CD4-positive, alpha-beta T cell treated with Interleukin-21 for 1 hour (primary cell): ENCODE measurements at places on chromosomes 7 and 10.
A peak's percentile ranks its signal among the peaks of the same experiment; 100 is the strongest.

- peak; percentile 27 for DNase-seq
These were observed 9.5 kb upstream of the ASAH2 start for GRCh38 chr10:50260791-50261281.

GRCh38 chr10:668786-669485 is 20.5 kb downstream of the DIP2C start:
- DNase-seq: no peak

DNA sequence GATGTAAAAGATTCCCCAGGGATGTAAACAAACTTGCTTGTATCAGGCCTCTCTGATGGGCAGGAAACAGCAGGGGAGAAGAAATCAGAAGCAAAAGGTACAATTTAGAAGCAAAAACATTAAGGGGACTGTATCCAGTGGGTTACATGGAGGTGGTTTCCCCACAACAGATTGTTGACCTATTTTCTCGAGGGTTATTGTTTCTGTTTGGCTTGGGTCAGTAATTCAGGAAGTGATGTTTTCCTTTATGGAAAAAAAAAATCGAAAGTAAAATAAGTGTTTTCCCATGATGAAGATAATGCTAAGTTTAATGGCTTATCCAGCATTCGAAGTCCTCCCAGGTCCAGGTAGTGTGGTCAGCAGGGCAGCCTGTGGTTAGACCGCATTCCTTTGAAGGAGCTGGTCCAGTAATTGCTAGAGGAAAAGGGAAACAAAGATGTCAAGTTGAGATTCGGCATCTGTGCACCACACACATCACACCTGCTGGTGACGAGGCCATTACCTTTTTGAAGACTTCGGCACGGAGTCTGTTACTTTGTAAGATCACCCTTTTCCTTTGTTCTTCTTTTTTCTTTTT is 37.3 kb upstream of the ADAM12 start:
- DNase-seq: no peak

GRCh38 chr7:45217358-45217757 is 59.8 kb downstream of the RAMP3 start:
- DNase-seq: no peak

- DNase-seq: no peak
These were observed 128.1 kb upstream of the UNC5B start for GRCh38 chr10:71084061-71084817.

DNA sequence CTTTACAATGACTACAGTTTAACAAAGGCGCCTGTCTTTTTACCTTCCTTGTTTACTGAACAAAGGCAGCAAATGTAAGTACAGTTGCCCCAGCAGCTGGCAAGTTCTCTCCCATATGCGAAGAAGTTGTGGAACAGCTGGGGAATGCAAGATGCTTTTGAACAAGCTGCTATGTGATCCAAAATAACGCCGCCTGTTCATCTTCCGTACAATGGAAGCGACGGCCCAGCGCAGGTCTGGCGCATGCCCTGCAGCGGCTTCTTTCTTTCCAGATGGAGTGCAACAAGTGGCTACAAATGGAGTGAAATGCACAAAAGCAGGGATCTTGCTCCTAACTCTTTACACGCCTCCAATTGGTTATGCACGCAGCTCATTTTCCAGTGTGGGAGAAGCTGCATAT is 97.0 kb upstream of the SVIL start:
- no peak for DNase-seq

DNA sequence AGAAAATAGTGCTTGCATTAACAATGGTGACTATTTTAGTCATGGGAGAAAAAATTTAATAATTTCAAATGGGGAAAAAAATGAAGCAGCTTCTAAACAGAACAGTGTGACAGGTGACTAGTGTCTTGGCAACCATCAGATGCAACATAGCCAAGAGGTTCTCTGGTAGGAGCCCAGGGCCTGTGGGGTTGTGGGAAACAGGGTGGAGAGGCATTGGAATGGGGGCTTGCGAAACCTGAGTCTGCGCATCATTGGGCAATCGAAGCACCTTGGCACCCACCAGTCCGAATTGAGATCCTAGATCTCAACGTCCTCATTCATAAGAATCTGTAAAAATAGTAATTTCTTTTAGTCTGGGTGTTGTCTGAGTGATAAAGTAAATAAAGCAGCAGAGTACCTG is 19.2 kb upstream of the PARD3 start:
- DNase-seq: no peak

DNA sequence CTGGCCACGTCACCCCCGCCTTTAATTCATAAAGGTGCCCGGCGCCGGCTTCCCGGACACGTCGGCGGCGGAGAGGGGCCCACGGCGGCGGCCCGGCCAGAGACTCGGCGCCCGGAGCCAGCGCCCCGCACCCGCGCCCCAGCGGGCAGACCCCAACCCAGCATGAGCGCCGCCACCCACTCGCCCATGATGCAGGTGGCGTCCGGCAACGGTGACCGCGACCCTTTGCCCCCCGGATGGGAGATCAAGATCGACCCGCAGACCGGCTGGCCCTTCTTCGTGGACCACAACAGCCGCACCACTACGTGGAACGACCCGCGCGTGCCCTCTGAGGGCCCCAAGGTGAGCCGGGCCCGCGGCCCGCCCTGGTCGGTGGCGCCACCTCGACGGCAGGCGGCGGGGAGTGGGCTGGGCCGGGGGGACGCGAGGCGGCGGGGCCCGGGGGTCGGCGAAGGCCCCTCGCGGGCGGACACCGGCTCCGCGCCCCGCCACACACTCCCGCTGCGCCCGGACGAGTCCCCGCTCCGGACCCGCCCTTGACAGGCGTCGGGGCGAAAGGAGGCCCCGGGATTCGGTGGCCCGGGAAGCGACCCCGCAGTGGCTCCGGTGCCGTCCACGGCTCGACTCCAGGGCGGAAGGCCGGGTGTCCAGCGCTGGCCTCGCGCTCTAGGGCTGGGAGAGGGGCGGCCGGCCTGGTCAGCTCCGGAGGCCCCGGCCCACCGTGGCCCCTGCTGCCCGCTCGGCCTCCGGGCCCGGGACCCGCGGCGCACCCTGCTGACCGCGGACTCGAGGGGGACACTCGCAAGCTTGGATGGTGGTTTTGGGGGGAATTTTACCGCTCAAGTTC is 557 bp downstream of the BAG3 start:
- peak; percentile 29 for DNase-seq

GRCh38 chr7:85115006-85115405 is 71.8 kb downstream of the SEMA3D start:
- DNase-seq: no peak

- DNase-seq: no peak
These were observed 402 bp upstream of the TMEM168 start for GRCh38 chr7:112790586-112791003.

DNA sequence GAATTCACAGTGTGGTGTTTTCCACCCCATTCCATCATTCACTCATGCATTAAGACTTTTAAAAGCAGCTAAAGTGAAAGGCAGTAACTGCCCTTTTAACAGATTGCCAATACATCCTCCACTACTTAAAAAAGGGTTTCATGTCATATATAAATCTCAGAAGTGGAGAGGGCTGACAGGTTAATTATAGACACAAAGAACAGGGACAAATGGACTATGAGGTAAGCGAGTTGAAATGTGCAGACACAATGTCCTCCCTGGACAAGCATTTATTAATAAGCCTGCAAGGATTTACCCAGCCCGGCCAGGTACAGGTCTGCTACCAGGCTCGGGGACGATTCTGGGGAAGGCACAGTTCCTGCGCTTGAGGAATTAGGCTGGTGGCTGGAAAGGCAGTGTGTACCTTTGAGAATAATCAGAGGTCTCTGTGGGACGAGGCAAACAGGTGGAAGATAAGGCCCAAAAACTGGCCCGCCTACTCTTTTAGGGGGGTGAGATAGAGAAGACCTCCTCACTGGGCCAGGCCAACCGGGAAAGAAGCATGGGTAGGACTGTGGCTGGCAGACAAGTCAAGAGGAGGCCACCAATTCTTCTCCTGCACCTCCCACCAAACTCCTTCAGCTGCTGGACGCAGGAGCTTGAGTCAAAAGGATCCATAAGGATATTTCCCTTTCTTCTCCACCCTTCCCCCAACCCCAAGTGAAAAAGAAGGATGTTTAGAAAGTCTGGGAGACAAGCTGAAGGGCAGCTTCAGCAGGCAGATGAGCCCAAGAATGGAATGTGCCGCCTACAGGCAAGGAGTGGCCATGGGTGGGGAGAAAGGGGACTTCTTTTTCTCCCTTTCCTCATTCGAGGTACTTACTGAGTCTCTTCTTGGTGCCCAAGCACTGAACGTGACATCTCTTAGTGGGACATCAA is 1.5 kb downstream of the PDLIM1 start:
- no peak for DNase-seq

- no peak for DNase-seq
These were observed 7.8 kb downstream of the KCND2 start for GRCh38 chr7:120280743-120281142.

DNA sequence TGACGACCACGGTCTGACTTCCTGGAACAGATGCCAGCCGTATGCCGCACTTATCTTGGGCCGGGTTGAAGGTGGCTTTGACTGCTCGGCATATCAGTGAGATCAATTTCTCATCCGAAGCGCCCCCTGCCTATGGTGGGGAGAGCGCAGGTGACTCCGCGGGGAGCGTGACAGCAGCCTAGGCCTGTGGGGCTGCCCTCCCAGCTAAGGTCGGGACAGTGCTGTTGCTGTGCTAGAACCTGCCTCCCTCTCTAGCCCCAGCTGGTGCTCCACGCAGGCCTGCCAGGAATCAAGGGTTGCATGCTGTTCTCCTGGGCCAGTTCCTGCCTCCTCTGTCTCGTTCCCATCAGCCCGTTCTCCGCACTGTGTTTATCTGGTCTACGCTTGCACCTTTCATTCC is 49.8 kb downstream of the PODXL start:
- no peak for DNase-seq

- DNase-seq: no peak
These were observed at the start of gene TRIM24 for GRCh38 chr7:138460176-138460648. TSS of gene TRIM24 (plus strand) at chr7:138460259. CDS start at chr7:138460549, 290 bp downstream.

DNA sequence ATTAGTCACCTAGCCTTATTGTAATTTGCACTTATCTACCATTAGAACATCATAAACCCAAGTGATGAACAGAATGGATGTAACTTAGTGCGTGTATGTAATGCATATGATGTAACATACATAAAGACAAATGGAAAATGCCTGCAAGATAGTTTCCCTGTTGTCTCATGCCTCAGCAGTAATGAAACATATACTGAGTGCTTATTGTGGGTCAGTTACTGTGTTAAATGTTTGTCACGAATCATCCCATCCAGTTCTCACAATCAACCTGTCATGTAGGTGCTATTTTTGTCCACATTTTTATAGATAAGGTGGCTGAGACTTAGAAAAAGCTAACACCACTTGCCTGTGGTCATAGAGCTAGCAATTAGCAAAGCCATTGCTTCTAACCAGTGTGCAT is 350.8 kb downstream of the AUTS2 start:
- DNase-seq: no peak

DNA sequence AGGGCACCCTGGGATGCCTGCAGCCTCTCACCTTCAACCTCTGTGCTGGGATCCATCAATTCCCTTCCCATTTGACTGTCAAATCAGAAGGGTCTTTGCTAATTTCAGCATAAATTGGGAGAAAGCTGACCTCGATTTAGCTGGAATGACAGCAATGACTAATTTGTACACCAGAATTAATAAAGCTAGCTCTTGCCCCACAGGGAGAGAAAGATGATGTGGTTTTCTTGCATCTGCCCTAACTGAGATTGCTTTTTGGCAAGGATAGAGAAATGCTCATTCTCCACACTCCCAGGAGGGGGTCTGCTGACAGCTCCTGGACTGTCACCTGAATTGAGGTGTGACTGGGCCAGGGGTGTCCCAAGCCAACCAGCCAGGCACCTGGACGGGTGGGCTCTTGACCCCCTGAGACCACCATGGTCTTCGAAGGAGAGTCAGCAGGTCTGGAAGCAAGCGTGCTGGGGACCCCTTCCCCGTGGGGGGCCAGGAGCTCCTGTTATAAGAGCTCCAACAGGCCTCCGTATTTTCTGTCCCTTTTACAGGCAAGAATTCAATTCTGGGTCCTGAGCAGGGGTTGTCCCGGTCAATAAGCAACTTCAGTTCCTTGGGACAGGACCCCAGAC is 42.1 kb downstream of the RBM17 start:
- DNase-seq: no peak

DNA sequence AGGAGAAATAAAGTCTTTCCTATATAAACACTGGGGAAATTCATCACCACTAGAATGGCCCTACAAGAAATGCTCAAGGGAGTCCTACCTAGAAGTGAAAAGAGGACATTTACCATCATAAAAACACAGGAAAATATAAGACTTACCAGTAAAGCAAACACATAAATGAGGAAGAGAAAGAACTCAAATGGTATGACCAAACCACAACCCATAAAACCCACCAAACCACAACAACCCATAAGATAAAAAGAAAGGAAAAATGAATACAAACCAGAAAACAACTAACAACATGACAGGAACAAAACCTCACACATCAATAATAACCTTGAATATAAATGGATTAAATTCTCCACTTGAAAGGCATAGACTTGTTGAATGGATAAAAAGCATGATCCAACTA is 71.9 kb upstream of the DIP2C start:
- DNase-seq: no peak

DNA sequence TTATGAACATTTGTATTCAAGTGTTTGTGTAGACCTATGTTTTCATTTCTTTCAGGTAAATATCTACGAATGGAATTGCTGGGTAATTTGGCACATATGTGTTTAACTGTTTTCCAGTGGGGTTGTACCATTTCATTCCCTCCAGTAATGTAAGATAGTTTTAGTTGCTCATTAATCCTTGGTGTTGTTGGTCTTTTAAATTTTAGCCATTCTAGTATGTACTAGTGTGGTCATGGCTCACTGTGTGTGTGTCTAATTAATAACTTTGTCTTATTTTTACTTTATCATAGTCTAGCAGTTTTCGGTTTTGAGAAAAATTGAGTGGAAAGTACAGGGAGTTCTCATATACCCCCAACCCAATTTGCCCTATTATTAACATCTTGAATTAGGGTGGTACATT is 278.8 kb downstream of the CAMK1D start:
- DNase-seq: no peak

- DNase-seq: no peak
These were observed 1346.3 kb downstream of the REEP3 start for GRCh38 chr10:64867501-64867962.

GRCh38 chr10:79910344-79910743 is 38.6 kb downstream of the SFTPD start:
- no peak for DNase-seq

GRCh38 chr7:131212114-131212513 is 115.6 kb upstream of the MKLN1 start:
- no peak for DNase-seq

DNA sequence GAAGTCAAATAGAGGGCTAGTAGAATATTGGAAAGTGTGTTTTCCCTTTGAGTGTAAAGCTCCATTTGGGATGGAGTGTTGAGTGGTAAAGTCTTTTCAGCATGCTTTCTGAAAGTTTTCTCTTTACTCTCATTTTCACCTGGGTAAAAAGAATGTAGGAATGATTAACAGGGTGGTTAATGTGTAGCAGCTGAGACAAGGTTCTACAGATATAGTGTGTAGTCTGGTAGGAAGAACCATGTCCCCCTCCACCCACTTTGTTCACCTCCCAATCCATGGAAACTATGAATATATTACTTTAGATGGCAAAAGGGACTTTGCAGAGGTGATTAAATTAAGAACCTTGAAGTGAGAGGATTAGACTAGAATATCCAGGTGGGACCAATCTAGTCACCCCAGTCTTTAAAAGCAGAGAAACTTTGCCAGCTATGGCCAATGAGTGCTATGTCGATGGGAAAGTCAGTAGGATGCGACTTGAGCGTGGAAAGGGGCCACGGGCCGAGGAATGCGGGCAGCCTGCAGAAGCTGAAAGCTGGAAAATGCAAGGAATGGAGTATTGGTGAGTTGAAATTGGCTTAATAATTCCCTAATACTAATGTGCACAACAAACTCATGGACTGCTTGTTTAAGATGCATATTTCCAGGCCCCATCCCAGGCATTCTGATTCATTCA is 166.3 kb upstream of the AHR start:
- DNase-seq: no peak
